ENCODE measurements at places on chromosomes 7 and 10.

DNA sequence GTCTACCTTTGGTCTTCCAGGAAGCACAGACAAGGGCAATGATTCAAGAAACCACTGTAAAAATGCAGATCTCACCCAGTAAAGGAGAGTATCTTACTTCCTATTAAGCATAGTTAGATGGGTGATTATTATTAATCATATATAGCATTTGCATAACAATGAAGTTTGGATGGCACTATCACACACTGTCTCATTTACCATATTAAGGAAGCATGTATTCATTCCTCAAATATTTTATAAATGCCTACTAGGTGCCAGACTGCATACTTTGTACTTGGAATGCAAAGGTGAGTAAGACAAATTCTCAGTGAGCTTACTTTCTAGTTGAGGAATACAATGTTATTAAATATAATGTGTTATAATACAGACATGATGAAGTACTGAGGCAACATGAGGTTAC lies 53.9 kb upstream of the SKAP2 start:
- no peak for DNase-seq

DNA sequence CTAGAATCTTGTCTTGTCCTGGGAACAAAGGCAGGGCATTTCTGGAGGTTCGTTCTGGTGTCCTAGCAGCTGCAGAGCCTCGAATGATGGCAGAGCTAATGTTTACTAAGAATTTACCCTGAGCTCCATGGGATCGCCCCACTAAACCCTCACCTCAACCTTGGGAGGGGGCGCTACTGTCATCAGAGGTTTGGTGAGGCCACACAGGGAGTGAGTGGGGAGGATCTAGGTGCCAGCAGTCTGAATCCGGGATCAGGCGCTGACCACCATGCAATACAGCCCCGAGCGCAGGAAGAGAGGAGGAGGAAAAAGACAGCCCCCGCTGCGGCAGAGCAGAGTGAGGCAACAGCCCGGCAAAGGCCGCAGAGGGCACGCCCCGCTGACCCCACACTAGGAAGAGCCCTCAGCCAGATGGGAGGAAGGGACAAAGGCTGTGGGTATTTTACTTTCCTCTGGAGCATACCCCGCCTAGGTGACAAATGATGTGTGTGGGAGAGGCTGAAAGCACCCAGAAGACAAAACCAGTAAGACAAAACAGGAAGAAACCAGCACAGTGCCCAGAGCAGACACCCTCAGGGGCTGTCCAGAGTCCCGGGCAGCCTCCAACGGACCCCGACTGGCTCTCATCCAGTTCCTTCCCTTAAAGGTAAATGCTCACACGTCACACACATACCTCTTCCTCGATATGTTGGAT lies 103.5 kb downstream of the FAM53B start:
- DNase-seq, result no peak

- DNase-seq, result no peak
These were observed 52.2 kb downstream of the SEM1 start for GRCh38 chr7:96657347-96658021.

- no peak for DNase-seq
These were observed 389.0 kb upstream of the PODXL start for GRCh38 chr7:131945313-131945911.

GRCh38 chr10:73879296-73880173 lies 5.2 kb upstream of the CAMK2G start:
- peak; percentile 86 for DNase-seq

GRCh38 chr7:7808156-7808555 lies 89.7 kb upstream of the RPA3 start:
- no peak for DNase-seq

DNA sequence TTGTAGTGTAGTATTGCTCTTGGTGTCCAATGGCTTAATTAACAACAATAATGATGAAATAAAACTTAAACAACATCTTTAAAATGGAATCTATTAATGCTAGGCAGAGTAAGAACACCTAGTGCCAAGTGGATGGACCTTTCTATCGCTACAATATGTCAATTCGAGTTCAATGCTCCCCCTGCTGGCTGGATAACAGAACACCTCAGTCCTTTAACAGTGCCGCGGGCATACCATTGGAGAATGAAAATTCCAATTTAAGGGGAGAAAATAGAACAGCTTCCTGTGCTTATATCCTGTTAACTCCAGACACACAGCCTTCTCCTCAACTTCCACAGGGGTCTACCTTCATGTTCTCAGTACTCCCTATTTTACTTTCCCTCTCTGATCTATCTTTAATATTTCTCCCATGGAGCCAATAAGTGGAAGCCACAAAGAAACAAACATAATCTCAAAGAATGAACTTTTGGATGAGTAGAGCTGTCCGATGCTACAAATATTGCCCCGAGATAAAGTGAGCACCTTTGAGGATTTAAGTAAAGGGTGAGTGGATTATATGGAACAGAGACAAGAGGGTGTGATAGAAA lies 41.4 kb downstream of the COL1A2 start:
- no peak for DNase-seq

DNA sequence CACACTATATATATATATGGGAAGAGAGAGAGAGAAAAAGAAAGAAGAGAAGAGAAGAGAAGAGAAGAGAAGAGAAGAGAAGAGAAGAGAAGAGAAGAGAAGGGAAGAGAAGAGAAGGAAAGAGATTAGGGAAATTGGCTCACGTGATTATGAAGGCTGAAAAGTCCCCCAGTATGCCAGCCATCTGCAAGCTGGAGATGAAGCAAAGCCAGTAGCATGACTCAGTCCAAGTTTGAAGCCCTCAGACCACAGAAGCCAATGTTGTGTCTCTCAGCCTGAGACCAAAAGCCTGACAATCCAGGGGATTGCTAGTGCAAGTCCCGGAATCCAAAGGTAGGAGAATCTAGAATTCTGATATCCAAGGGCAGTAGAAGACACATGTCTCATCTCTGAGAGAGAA lies 206.3 kb upstream of the PRSS1 start:
- no peak for DNase-seq

GRCh38 chr7:84784450-84784849 lies 402.4 kb downstream of the SEMA3D start:
- DNase-seq, result no peak

- DNase-seq, result no peak
These were observed 120.7 kb upstream of the GDF10 start for GRCh38 chr10:47179291-47179647.

- DNase-seq, result no peak
These were observed 169.9 kb upstream of the RNF32 start for GRCh38 chr7:156470399-156471320.

- DNase-seq, result no peak
These were observed 664.0 kb downstream of the XPNPEP1 start for GRCh38 chr10:109259293-109259692.

- no peak for DNase-seq
These were observed 154.3 kb downstream of the ZNF365 start for GRCh38 chr10:62528441-62528840.

DNA sequence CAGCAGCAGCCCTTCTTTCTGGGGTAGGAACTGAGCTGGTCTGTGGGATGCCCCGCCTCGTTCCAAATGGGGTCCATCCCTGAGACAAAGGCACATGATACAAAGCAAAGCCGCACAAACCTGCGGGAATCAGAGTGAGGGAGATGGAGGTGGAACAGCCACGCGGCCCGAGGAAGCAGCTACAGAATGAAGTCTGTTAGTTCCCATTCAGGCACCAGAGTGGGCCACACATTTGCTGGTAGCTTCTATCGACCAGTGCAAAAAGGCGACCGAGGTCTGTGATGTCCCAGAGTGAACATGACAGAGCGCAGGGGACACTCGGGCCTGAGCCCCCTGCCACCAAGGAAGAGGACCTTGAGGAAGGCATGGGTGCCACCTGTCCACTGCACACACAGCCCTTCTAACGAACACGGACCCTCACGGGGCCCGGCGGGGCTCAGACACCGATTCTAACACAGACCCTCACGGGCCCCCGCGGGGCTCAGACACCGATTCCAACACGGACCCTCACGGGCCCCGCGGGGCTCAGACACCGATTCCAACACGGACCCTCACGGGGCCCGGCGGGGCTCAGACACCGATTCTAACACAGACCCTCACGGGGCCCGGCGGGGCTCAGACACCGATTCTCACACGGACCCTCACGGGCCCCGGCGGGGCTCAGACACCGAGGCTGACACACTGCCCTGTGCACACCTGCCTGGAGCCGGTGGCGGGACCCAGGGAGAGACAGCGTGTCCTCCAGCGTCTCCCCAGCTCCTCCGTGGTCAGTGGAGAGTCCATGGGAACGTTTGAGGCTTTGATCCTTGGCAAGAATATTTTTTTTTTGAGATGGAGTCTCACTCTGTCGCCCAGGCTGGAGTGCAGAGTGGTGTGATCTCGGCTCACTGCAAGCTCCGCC lies 32.8 kb upstream of the FAM20C start:
- no peak for DNase-seq

DNA sequence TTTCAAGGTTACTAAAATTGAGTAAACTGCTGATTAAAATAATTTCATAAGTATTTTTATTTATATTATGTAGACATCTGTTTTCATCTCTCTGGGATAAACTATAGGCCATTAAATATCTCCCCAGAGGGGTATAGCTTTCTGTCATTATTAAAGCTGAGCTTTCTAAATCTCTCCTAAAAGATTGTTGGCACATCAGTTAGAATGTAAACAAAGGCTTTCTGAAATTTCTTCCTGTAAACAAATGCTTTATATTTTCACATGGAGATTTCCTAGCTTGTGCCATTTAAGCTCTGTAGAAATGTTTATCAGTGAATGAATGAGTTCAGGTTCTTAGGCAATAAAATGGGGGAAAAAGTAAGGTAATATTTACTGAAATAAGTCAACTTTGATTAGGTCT lies 35.7 kb downstream of the PPP1R9A start:
- DNase-seq, result no peak

GRCh38 chr7:68965351-68965750 lies 632.9 kb upstream of the AUTS2 start:
- DNase-seq, result no peak

- peak; percentile 12 for DNase-seq
These were observed 573 bp downstream of the BLVRA start for GRCh38 chr7:43758822-43759683.

DNA sequence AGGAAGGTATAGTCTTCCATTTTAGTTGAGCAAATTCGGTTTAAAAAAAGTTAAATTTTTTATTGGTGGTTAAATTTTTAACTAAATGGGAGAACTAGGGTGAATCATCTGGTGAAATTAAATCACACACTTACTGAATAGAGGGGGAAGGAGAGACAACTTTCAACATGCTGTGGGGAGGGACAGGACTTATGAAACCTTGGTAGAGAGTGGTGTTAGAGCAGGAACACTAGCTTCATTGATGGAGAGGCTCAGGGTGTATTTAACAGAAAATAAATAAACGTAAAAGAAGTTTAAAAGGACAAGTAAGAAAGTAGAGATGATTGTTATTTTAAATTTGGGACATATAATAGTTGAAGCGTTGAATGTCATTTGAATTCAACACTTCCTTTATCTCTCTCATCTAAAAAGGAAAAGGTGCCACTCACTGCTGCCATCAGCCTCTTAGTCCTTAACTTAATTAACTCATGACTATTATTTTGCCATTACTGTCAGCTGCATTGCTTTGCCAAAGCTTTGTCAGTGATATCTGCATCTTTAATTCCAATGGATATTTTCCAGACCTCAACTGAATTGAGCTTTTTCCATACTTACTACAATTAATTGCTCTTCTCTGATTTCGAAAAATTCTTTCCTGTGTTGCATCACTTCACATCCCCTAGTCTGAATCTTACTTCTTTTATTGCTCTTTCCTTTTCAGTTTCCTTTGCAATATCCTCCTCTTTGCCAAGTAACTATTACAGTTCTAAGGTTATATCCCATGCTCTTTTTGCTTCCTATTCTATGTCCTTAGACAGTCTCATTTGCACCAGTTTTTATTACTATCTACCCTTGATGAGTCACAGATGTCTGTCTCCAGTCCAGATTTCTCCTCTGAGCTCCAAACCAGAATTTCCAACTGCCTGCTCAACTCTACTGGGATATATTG lies 71.7 kb downstream of the GNAT3 start:
- DNase-seq, result no peak

- DNase-seq, result no peak
These were observed 383.9 kb downstream of the AUTS2 start for GRCh38 chr7:69982197-69982596.

DNA sequence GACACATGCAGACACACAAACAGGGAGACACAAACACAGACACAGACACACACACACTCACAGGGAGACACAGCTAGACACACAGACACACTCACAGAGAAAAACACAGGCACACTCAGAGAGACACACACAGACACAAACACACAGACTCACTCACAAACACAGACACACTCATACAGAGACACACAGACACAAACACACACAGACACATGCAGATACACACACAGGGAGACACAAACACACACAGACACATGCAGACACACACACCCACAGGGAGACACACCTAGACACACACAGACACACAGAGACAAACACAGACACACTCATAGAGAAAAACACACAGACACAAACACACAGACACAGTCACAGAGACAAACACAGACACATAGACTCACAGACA lies 67.9 kb downstream of the ADARB2 start:
- DNase-seq, result no peak

DNA sequence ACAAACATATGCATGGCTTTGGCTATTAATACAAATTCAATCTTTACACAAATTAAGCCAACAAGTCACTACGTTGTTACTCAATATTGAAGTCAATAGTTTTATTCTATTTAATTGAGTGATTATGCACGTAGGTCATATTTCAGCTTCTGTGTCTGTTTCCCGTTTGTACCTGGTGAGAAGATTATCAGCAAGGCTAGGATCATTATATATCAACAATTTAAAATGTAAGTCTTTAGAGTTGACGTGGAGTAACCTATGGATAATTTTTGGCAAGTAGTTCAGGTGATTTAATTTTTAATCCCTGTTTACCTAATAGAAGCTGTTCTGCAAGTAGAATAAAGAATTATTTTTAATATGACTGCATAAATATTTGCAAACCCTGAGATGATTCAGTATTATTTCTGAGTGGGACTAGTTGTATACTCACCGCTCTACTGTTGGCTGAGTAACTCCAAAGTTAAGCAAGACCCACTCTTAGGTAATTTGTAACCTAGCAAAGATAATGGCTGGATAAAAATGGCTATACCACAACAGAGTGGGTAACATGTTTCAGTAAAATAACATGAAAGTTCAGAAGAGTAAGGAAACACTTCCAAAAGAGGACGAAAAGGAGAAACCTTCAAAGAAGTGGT lies 161.0 kb downstream of the HGF start:
- no peak for DNase-seq

DNA sequence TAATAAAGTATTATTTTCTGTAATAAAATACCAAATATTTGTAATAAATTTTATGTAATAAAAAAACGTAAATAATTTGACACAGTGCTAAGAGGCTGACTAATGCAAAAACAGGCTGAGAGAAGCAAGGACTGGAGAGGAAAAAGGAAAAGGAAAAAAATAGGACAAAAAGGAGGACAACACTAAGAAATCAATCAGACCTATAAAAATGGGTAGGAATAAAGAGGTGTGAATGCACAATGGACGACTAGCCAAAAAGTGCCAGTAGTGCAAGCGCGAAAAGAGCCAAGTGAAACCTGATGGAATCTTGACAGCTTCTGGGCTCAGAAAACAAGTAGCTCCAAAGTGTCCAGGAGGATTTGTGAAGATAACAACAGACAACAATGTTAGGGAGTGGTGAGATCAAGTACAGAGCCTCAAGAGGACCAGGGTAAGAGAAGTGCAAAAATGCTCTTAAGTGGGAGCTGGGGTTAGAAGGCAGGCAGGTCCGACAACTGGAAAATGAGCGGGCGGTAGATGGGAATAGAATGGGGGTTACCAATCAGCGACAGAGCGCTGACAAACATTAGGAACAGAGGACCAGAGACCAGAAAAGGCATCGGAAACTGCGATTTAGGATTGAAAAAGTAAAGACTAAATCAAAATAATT lies 1.2 kb downstream of the BRAF start:
- DNase-seq, result no peak

- no peak for DNase-seq
These were observed 15.1 kb upstream of the VPS37D start for GRCh38 chr7:73652541-73652949.
